Cardiac septum (tissue), 1 donor: ENCODE measurements at places on chromosomes 11 and 22. TPM values are rescaled to one million over a fixed set of nuclear protein-coding genes. Genes with fewer than 3 reads are reported as not detected.

DNA sequence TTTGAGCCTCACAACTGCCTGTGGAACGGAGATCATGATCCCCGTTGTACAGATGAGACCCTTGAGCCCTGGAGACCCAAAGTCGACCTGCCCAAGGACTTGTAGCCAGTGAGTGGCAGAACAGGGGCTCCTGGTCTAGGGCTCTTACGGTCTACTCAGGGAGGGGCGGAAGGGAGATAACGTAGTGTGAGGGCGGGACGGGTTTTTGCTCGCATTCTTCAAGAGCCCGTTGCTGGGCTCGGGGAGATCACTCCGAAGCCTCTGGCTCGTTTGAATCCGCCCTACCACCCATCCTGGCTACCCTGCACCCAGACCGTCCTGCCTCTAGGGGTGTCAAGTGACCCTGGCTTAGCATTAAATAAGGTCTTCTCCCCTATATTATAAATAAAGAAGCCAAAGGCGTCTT lies 639 bp downstream of the CRY2 start:
- no peak for DNase-seq

DNA sequence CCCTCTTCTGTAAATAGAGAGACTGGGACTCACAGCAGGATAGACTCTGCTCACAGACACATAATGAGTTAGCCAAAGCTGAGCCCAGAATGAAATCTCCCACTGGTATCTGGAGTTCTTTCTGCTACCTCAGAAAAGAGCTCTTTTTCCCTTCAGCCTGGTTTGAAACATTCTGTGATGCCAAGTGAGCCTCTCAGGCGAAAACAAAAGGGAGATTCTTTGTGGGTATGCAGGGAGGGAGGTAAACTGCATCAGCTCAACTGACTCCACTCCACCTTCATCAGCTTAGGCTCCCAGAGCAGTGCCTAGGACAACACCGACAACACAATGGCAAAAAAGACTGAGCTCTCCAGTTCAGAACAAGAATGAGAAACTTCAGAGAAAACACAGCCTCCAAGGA lies 55.1 kb upstream of the SCUBE2 start:
- no peak for DNase-seq

GRCh38 chr11:19992162-19992561 lies 168.1 kb downstream of the DBX1 start:
- peak; percentile 3 for DNase-seq

DNA sequence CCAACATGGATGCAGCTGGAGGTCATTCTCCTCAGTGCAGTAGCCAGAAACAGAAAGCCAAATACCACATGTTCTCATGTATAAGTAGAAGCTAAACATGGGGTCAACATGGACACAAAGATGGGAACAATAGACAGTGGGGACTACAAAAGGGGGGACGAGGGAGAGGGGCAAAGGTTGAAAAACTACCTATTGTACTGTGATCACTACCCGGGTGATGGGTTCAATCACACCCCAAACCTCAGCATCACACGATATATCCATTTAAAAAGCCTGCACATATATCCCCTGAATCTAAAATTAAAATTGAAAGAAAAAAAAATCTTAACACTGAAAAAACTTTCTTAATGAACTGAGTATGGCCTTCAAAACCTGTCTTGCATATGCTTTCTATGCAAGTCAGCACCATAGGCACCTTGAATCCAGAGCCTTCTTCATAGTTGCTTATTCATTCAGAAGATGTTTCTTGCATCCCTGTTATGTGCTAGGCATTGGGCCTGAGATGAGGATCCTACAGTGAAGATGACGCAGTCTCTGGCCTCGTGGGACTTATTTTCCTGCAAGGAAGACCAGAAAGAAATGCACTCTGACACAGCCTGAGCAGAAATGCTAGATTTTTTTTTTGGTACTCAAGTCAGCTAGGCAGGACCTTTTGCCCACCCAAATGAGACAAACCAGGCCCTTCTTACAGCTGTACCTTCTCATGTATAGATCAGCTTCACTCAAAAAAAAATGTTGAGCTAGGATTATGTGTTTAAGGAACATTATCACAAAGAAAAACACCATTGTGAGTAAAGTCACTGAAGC lies 21.0 kb downstream of the NNMT start:
- no peak for DNase-seq

GRCh38 chr11:87322568-87322967 lies 284.8 kb downstream of the TMEM135 start:
- DNase-seq, result no peak

DNA sequence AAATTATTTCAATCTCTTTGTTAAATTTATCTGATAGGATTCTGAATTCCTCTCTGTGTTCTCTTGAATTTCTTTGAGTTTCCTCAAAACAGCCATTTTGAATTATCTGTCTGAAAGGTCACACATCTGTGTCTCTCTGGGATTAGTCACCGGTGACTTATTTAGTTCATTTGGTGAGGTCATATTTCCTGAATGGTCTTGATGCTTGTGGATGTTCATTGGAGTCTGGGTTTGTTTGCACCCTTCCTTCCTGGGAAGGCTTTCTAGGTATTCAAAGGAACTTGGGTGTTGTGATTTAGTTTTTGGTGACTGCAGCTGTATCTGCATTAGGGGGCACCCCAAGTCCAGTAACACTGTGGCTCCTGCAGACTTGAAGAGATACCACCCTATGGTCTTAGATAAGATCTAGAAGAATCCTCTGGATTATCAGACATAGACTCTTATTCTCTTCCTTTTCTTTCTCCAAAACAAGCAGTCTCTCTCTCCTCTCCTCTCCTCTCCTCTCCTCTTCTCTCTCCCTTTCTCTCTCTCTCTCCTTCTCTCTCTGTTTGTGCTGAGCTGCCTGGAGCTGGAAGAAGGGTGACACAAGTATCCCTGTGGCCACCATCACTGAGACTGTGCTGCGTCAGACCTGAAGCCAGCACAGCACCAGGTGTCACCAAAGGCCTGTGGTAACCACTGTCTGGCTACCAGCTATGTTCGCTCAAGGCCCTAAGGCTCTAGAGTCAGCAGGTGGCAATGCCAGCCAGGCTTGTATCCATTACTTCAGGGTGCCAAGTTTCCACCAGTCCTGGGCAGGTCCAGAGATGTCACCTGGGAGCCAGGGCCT lies 3.3 kb upstream of the HEPN1 start:
- DNase-seq, result no peak

DNA sequence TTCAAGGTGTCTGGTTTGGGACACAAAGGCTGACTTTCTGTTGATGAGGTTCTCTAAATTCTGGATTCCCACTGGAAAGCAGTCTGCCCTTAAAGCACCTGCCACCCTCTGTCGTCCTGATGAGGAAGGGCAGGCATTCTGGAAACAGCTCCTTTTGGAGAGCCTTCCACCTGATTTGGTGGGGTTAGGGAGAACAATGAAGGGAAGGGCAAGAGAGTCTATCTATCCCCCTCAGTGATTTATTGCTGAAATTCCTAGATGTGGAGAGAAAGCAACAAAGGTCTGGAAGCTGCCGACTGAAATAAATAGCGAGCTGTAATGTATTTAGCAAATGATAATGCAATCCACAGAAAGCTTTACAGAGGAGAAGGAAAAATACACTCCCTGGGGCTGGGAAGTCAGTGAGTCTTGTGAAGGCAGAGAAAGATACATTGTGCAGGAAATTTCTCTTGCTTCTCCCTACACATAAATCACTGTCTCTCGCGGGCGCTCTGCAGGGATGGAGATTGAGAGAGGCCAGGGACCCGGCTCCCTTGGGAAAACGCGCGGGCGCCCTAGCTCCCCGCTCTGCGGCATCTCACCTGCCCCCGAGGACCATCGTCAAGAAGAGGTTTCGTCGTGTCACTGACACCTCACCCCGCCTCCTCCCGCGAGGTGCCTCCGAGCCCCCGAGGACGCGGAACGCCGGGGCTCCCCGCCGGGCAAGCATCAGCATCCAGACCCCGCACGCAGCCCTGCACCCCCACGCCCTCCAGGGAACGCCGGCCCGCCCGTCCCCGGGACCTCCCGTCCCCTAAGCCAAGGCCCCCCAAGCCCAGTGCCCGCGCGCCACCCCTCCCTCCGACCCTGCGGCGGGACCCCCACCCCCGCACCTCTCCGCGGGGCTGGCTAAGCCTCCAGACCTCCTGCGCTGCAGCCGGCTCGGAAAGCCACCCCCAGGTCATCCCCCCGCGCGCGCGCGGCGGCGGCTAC lies 673 bp downstream of the CDON start:
- DNase-seq, result no peak

- no peak for DNase-seq
Measured at GRCh38 chr22:46618667-46619066, 1.5 kb upstream of the GRAMD4 start.

- peak; percentile 61 for DNase-seq
Measured at GRCh38 chr11:134587345-134587744, 175.3 kb upstream of the B3GAT1 start.

GRCh38 chr11:133825156-133825555 lies 20.2 kb downstream of the SPATA19 start:
- DNase-seq, result peak; percentile 49

GRCh38 chr11:15927864-15928217 lies 428.5 kb downstream of the SOX6 start:
- DNase-seq, result no peak

DNA sequence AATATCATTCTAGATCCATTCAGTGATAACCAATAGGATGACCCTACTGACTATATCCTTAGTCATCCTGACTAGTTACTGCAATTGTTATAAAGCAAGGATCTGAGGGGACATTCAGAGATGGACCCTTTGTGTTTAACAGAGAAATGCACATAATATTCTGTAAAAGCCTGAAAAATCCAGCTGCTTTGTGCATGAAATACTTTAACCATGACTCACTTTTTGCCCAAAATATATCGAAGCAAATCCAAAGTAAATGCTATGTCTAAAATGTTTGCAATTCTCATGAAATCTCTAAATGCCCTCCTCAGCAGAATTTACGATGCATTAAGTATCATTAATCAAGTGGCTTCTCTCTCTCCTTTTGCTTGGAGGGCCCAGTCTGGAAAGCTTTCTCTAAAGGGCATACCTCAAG lies 178.8 kb upstream of the MTMR2 start:
- DNase-seq, result no peak

GRCh38 chr22:24170188-24170587 lies 11.1 kb upstream of the SUSD2 start:
- DNase-seq, result no peak

DNA sequence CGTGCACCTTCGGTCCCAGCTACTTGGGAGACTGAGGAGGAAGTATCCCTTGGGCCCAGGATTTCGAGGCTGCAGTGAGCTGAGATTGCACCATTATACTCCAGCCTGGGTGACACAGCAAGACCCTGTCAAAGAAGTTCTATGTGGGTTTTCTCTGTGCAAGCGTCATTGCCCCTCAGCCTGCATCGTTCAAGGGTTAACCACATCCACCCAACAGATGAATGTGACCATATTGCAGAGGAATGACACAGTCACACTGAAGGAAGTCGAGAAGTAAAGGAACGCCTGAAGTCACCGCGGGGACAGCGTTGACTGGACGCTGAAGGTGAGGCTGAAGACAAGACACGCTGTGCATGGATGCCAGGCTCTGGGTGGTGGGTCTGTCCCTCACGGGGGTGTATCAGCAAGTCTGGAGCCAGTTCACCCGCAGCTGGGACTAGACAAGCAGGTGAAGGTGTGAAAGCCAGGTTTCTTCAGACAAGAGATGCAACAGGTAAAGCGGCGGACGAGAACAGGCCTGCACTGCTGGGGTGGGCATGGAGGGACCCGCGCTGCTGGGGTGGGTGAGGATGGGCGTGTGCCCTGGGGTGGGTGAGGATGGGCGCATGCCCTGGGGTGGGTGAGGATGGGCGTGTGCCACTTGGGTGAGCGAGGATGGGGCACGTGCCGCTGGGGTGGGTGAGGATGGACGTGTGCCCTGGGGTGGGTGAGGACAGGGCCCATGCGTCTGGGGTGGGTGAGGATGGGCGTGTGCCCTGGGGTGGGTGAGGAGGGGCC lies 36.5 kb upstream of the TOLLIP start:
- DNase-seq, result no peak

DNA sequence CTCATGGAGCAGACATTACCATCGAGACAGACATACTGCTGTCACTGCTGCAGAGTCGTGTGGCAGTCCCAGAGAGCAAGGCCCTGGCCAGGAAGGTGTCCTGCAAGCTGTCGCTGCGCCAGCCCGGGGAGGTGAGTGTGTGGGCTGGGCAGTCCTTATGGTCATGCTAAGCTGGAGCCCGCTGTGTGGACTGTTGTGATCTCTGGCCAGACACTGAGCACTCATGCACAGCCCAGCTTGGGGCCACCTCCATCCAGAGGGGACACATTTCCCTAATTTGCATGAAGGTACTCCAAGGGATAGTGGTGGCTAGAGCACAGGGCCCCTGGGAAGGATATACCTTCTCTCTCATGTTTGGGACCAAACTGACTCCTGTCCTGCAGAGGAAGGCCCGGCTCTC lies 9.6 kb downstream of the ANKK1 start:
- DNase-seq, result peak; percentile 58

DNA sequence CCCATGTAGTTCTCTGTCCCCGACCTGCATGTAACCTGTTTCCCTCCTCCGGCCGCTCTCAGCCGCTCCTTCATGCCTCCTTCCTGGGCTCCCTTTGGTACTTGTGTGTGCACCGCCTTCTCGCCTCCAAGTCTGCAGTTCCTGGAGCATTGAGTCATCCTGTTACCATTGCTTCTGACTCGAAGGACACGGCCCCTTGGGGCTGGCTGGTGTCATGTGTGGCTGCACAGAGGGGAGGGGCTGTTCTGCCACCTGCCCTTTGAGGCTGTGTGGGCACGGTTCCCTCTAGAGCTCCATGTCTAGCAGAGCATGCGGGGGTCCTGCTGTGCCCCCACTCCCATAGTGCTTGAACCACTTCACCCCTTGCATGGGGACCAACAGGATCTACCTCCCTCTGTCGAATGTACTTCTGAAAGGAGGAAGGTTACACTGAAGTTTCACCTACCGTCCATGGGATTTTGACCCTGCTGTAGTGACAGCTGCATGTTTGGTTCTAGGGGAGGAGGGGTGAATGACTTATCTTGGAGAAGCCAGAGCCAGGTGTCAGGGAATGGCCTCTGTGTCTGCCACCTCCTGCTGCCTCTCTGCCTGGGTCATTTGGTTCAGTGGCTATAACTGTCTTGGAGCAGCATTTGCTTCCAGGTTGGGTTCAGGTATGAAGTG lies 39.6 kb downstream of the BCR start:
- DNase-seq, result no peak

DNA sequence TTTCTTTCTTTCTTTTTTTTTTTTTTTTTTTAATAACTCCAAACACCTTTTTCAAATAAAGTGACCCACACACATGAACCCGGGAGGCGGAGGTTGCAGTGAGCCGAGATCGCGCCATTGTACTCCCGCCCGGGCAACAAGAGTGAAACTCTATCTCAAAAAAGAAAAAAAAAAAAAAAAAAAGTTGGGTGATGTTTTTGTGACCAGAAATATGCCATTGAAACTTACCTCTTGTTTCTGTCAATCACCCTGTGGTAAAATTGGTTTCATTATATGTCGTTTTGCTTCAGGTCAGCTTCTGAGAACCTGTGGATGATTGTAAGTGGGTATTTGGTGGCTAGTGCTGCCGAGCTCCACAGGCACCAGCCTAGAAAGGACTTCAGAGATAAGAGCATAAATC lies 238.8 kb downstream of the TBC1D22A start:
- DNase-seq, result no peak

The NOX4 gene
- total RNA-seq, result 9.4 TPM

The RELT gene
- 3.8 TPM for total RNA-seq

The MYO18B gene
- total RNA-seq, result 254 TPM

The INS gene
- total RNA-seq, result not detected

The FAM180B gene
- total RNA-seq, result not detected

The TCN1 gene
- total RNA-seq, result not detected

The MUC5AC gene
- total RNA-seq, result not detected

The GAS2 gene
- total RNA-seq, result 14.3 TPM

The DUSP18 gene
- 3.4 TPM for total RNA-seq

The HIKESHI gene
- total RNA-seq, result 37.4 TPM

The ZNF215 gene
- total RNA-seq, result 0.24 TPM

The EHF gene
- total RNA-seq, result 0.08 TPM

The APOBEC3B gene
- total RNA-seq, result 0.54 TPM

The APOA1 gene
- 47.2 TPM for total RNA-seq

The DDTL gene
- total RNA-seq, result 3.5 TPM

The MYRF gene
- total RNA-seq, result 0.27 TPM
